ENCODE measurements at places on chromosomes 1 and 21. TPM values are rescaled to one million over a fixed set of nuclear protein-coding genes. Genes with fewer than 3 reads are reported as not detected.
A peak's percentile ranks its signal among the peaks of the same experiment; 100 is the strongest.

Gene MYCBP
- total RNA-seq = 13.6 TPM

Gene PPIAL4G
- 0.09 TPM for total RNA-seq

Gene SLAMF9
- not detected for total RNA-seq

Gene OR2L3
- not detected for total RNA-seq

Gene RSPH1
- total RNA-seq = not detected

Gene MYOC
- 18.0 TPM for total RNA-seq

Gene PTPN7
- 5.7 TPM for total RNA-seq

Gene CTSK
- 107 TPM for total RNA-seq

Gene CCDC185
- total RNA-seq = not detected

Gene TIE1
- 65.3 TPM for total RNA-seq

GRCh38 chr1:210301615-210302000 is 27.1 kb upstream of the HHAT start:
- no peak for DNase-seq
- no peak overlapping the region for H3K27ac ChIP-seq
- no peaks in the 10 kb centered on the region for H3K27me3 ChIP-seq
- no peaks in the 10 kb centered on the region for H3K36me3 ChIP-seq
- H3K4me1 ChIP-seq = peaks cover 2% of the 10 kb centered on the region

DNA sequence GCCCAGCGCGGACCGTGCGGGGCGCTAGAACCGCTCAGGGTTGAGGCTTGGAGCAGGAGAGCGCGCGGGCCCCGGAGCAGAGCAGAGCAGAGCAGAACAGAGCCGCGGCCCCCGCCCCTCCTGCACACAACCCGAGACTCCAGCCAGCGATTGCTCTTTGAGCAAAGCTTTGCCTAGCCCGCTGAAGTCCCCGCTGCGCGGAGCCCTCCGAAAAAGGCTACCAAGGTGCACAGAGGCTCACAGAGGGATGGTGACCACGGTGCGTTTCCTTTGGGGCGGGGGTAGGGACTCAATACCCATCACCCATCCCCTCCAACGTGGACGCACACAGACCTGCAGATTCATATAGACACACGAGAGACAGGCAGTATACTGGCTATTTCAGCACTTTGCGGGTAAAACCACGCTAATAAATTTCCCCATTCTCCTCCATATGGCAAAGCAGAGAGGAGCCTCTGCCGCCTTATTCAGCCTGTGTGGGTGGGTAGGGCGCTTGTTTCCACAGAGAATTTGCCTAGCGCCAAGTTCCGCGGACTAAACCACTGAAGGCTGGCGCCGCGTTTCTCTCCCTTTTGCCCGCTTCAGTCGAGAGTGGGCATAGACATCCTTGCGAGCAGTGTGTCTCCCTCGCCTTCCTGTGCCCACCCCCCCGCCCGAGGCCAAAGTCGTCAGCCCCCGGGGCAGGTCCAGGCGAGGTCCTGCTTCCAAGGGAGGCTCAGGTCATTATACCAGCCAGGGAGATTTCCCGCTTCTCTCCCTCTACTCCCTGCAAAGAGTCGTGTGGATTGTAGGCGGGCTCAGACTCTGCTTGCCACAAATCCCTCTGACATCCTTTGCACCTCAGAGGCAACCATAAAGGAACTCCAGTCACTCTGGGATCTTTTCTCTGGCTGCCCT is 8.5 kb downstream of the HLX start:
- no peak overlapping the region for H3K27ac ChIP-seq
- no peak for DNase-seq
- peak overlapping the region; percentile 0 for H3K4me3 ChIP-seq

DNA sequence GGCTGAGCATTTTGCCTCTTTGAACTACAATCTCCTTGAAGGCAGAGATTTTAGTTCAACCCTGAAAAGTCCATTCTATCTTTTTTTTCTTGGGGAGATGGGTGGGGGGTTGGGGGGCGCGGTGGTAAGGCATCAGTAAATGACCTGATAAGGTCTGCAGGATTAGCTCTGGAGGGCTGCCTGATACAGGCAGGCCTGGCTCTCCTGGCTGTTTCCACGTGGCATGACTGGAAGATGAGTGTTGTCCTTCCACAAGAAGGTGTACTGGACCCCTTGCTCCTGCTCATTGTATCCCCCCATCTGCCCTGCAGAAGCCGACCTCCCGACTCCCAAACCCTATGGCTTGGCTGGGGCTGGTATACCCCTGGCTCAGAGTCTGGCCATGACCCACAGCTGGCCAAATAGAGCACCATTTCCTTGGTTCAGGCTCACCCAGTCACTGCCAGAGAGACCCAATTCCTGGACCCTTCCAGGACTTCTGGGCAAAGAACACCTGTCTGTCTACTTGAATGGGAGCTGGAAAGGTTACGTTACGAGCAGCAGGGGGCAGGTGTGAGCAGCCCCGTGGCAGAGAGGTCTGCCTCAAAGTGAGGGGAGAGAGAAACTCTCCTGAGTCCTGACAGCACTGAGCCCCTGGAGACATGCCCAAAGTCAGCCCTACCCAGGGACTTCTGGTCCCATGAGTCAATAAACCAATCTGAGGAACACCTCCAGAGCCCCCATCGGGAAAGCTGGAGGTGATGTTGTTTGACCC is 17.0 kb downstream of the DHRS3 start:
- no peaks in the 10 kb centered on the region for H3K27me3 ChIP-seq
- peaks cover 2% of the 10 kb centered on the region for H3K4me1 ChIP-seq
- no peak overlapping the region for H3K27ac ChIP-seq
- DNase-seq = no peak
- H3K36me3 ChIP-seq = no peaks in the 10 kb centered on the region
- no peak overlapping the region for H3K4me3 ChIP-seq

DNA sequence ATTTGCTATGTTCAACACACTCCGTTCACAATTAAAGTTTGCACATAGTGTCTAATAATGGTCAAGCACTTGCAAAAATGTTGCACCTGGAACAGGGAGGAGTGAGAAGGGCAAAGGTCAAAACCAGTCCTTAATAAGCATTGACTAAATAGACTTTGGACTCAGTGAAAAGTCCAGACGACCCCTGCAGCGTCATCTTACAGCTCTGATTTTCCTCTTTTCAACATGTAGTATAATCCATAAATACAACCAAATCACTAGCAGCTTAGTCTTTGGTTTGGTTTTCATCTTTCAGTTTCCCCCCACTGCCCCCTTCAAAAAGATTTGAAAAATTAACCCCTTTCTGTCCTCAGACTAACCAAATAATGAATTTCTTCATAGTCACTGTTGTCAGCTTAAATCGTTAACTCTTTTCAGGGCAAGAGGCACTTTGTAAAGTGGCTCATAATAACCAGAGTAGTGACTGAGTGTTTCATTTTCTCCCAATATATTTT is 290.3 kb downstream of the PTPRC start:
- no peaks in the 10 kb centered on the region for H3K36me3 ChIP-seq
- DNase-seq = no peak
- no peaks in the 10 kb centered on the region for H3K4me1 ChIP-seq

DNA sequence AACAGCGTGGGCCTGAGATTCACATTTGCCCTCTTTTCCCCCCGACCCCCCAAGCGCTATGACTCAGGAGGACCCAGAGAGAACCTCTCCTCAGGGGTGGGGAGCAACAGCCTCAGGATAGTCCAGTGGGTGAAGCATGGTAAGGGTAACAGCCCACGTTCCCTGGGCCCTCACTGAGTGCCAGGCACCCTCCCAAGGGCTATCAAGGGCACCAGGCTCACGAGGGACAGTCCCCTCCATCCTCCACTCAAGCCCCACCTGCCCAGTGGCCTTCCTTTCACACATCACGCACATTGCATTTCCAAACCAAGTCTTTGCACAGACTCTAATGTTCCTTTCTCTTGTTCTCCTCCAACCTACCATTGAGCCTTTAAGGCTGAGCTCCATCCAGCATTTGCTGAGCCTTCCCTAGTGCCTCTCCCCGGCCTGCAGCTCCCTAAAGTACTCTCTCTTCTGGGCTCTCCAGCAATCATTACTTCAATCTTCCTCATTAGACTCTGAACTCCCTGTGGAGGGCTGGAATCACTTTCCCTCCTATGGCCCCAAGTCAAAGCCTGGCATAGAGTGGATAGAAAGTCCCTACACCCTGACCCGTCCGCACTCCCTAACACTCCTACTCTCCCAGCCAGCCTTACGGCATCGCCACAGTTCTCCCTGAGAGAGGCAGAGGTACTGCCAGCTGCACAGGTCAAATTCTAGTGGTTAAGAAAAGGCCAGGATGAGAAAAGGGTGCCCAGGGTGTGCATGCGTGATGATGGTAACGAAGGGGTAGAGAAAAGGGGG is 1.0 kb downstream of the AKR7A2 start:
- H3K4me1 ChIP-seq = no peaks in the 10 kb centered on the region
- peaks cover 2% of the 10 kb centered on the region for H3K36me3 ChIP-seq
- no peak overlapping the region for H3K27ac ChIP-seq
- no peaks in the 10 kb centered on the region for H3K27me3 ChIP-seq
- H3K4me3 ChIP-seq = no peak overlapping the region
- DNase-seq = no peak

DNA sequence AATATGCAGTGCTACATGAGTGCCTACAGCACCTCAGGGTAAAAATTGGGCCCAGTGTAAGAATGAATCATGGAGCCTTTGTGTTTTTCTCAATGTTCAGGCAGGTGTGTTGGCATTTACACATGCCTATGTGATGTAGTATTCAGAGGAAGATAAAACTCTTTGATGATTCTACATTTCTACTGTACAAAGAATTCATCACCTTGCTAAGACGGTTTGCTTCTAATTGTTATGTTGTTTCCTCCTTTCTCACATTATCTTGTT is 867.3 kb downstream of the TTLL7 start:
- no peak overlapping the region for H3K4me3 ChIP-seq
- DNase-seq = no peak
- H3K36me3 ChIP-seq = no peaks in the 10 kb centered on the region
- H3K4me1 ChIP-seq = no peaks in the 10 kb centered on the region

- H3K27me3 ChIP-seq = no peaks in the 10 kb centered on the region
- H3K27ac ChIP-seq = no peak overlapping the region
- DNase-seq = no peak
- H3K36me3 ChIP-seq = no peaks in the 10 kb centered on the region
Observed at GRCh38 chr1:145696630-145696960, 10.6 kb downstream of the PDZK1 start.

DNA sequence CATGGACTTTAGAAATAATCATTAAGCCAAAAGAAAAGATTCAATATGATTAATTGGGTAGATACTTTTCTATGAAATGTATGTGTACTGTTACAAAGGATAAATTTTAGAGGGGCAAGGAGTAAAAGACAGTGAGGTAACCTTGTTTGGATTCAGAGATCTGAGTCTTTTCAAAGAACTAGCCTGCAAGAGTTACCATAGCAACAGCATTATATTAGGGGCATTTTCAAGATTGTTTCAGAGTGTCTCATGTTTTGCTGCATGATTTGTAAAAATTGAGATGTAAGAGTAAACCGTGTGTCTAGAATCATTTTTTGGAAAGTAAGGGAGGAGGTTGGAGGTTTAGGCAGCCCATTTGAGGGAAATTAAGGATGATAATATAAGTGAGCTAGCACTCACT is 70.6 kb upstream of the KIAA1614 start:
- H3K36me3 ChIP-seq = no peaks in the 10 kb centered on the region
- H3K27ac ChIP-seq = no peak overlapping the region
- no peak overlapping the region for H3K4me3 ChIP-seq
- no peaks in the 10 kb centered on the region for H3K4me1 ChIP-seq
- no peaks in the 10 kb centered on the region for H3K27me3 ChIP-seq
- DNase-seq = no peak

DNA sequence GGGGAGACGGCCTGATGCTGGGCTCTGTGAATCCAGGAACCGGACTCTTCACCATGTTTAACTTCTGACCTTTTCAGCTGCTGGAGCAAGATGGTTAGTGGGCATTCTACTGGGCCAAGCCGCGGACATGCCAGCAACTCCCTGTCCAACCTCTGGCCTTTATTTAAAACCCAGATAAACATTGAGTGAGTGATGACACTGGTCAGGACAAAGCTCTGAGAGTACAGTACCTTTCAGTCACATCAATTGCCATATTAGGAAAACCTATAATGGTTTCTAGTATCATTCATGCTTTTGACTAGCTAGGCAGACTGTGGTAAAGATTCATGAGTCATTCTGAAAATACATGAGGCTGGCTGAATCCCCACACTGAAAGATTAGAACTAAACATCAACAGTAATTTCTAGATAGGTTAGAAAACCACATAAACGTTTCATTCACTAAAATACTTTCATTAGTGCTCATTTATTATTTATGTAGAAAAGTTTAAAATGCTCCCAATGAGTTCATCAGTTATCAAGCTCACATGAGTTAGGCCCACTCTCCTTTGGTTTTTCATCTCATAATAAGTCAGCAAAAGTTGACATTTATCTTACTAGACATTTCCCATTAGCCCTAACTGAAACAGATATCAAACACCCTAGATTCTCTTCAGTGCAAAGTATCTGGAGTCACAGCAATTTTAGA is 7.1 kb upstream of the ACTA1 start:
- H3K4me1 ChIP-seq = no peaks in the 10 kb centered on the region
- H3K27ac ChIP-seq = no peak overlapping the region
- H3K27me3 ChIP-seq = no peaks in the 10 kb centered on the region

GRCh38 chr21:46429754-46430681 is 28.7 kb upstream of the DIP2A start:
- DNase-seq = no peak
- H3K27ac ChIP-seq = no peak overlapping the region
- peaks cover 8% of the 10 kb centered on the region for H3K36me3 ChIP-seq

- peaks cover 2% of the 10 kb centered on the region for H3K4me1 ChIP-seq
- H3K27me3 ChIP-seq = no peaks in the 10 kb centered on the region
- DNase-seq = no peak
- H3K36me3 ChIP-seq = no peaks in the 10 kb centered on the region
Observed at GRCh38 chr1:84407958-84408422, 9.7 kb downstream of the DNASE2B start.

- no peaks in the 10 kb centered on the region for H3K4me1 ChIP-seq
- H3K4me3 ChIP-seq = no peak overlapping the region
- no peaks in the 10 kb centered on the region for H3K36me3 ChIP-seq
Observed at GRCh38 chr1:15046487-15047165, 106.9 kb upstream of the TMEM51 start.

DNA sequence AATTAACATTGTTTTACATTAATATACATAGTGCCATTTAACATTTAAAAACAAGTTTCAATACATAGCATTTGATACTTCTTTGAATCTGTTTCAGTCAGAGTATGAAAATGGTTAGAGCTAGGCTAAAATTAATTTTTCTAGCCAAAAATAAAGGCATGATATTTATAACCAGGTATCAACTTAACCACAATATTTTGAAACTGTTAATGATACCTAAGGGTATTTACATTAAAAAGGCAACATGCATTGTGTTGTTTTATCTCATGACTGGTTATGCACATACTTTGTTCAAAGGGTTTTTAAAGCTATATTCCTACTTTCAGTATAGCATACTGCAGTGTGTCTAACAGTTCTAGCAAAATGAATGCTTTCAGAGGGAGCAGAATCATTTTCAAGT is 130.0 kb downstream of the HS2ST1 start:
- no peak overlapping the region for H3K4me3 ChIP-seq
- H3K36me3 ChIP-seq = no peaks in the 10 kb centered on the region
- DNase-seq = no peak
- H3K27ac ChIP-seq = no peak overlapping the region

- no peaks in the 10 kb centered on the region for H3K36me3 ChIP-seq
- no peaks in the 10 kb centered on the region for H3K27me3 ChIP-seq
- no peak for DNase-seq
- H3K4me1 ChIP-seq = no peaks in the 10 kb centered on the region
- H3K4me3 ChIP-seq = no peak overlapping the region
Observed at GRCh38 chr1:209513226-209513625, 70.3 kb upstream of the CAMK1G start.

All from aorta (tissue), 5 donors.